ENCODE measurements at places on chromosomes 5 and 9.

GRCh38 chr5:169716287-169716686 lies 79.2 kb downstream of the DOCK2 start:
- peak; percentile 81 for DNase-seq

DNA sequence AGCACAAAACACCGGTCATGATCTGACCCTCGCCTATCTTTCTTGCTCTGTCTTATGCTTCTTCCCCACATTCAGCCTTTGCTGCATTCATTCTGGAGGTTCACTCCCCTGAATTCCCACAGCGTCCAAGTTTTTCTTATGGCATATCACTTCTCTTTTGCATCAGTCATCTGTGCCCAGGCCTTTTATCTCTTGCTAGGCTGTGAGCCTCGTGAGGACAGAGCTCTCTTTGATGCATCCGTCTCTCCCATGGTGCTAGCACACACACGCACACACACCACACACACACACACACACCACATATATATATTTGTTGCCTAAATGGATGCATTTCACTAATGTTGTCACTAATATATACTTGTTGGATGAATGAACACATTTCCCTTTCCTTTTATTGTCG lies 45.8 kb upstream of the ATG10 start:
- DNase-seq = no peak

- DNase-seq = peak; percentile 84
Observed at GRCh38 chr5:149433524-149434131, 54.5 kb upstream of the IL17B start.

DNA sequence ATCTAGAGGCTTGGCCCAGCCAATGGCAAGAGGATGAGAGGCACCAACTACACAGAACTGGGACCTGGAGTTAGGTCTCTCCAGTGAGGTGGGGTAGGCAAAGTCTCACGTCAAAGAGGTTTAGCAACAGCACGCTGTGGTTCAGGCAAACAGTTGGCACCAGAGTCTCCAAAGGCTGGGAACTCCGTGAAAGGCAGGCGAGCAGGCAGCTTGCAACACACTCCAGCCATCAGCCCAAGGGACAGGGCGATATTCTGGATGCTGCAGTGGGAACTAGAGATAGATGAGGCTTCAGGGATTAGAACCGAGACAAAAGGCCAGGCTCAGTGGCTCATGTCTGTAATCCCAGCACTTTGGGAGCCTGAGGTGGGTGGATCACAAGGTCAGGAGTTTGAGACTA lies 129.1 kb downstream of the PDZD2 start:
- DNase-seq = no peak

- peak; percentile 86 for DNase-seq
Observed at GRCh38 chr5:15585841-15586591, 86.0 kb downstream of the FBXL7 start.

- peak; percentile 47 for DNase-seq
Observed at GRCh38 chr5:135986891-135987401, 32.2 kb upstream of the LECT2 start.

GRCh38 chr9:133589454-133590227 lies 19.5 kb downstream of the FAM163B start:
- no peak for DNase-seq

DNA sequence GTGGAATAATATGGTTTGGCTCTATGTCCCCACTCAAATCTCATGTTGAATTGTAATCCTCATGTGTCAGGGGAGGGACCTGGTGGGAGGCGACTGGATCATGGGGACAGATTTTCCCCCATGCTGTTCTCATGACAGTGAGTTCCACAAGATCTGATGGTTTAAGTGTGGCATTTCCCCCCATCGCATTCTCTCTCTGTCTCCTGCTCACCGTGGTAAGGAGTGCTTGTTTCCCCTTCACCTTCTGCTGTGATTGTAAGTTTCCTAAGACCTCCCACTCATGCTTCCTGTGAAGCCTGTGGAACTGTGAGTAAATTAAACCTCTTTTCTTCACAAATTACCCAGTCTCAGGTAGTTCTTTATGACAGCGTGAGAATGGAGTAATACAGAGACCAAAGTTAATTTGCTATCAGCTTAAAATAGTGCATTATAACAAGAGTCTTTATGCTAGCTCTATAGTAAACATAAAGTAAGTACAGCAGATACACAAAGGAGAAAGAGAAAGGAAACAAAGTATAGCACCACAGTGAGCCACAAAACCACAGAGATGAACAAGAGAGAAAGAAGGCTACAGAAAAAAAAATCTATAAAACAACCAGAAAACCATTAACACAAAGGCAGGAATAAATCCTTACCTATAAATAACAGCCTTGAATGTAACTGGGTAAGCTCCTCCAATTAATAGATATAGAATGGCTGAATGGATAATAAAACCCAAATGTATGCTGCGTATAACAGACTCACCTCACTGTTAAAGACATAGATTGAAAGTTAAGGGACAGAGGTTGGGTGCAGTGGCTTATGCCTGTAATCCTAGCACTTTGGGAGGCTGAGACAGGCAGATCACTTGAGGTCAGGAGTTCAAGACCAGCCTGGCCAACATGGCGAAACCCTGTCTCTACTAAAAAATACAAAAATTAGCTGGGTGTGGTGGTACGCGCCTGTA lies 39.7 kb downstream of the RAPGEF6 start:
- DNase-seq = no peak

- DNase-seq = peak; percentile 14
Observed at GRCh38 chr5:93510626-93511380, 70.2 kb downstream of the NR2F1-AS1 start.

GRCh38 chr5:58322453-58322852 lies 137.4 kb downstream of the PLK2 start:
- peak; percentile 52 for DNase-seq

DNA sequence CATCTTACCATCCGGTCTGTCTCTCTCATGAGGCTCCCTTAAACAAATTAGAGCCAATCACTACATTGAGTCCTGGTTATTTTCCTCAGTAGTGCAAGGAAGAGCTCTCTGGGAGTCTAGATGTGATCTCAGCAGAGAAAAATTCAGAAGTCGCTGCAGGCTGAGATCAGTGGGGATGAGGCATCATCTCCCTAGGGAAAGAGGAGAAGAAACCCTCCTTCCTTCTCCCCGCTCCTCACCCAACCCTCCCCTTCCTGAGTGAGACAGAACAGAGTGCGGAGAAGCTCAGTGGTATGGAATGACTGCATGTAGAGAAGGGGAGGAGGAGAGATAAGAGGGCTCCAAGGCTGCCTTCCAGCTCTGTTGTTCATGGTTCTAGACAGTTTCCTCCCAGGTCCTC lies 80.5 kb downstream of the PAPPA start:
- DNase-seq = peak; percentile 100

GRCh38 chr9:27348785-27349697 lies 52.1 kb upstream of the EQTN start:
- DNase-seq = peak; percentile 21

DNA sequence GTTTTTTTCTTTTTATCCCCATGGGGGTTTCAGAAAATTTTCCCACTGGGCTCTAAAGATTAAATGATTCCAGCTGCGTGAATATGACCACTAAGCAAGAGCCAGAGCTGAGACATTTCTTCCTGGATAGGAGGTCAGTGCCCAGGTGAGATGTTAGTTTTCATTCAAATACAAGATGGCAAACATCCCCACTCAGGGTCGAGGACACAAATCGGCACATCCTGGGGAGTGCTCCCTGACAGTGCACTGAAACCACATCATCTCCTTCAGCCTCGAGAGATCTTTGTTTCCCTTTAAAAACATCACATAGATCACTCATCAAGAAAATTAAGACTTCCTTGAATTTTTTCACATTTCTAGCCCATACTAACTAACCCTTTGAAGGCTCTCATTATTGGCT lies 273.2 kb upstream of the PANK3 start:
- no peak for DNase-seq

GRCh38 chr5:95130941-95131340 lies 154.0 kb downstream of the MCTP1 start:
- no peak for DNase-seq

DNA sequence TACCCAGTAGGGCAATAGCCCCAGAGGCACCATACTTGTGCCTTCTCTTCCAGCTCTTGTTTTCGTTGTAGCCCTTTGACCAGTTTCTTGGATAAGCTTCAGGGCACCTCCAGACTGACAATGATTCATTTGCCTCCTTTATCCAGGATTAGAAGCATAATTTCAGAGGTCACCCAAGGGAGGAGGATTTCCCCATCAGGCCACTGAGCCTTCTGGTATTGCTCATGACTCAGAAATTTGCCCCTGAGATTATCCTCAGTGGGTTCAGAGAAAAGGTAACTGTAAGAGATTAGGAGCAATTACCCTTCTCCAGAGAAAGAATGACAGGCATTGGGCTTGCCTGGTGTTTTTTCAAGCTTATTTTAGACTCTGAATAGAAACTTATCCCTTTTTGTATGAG lies 147.9 kb downstream of the MSX2 start:
- DNase-seq = no peak

DNA sequence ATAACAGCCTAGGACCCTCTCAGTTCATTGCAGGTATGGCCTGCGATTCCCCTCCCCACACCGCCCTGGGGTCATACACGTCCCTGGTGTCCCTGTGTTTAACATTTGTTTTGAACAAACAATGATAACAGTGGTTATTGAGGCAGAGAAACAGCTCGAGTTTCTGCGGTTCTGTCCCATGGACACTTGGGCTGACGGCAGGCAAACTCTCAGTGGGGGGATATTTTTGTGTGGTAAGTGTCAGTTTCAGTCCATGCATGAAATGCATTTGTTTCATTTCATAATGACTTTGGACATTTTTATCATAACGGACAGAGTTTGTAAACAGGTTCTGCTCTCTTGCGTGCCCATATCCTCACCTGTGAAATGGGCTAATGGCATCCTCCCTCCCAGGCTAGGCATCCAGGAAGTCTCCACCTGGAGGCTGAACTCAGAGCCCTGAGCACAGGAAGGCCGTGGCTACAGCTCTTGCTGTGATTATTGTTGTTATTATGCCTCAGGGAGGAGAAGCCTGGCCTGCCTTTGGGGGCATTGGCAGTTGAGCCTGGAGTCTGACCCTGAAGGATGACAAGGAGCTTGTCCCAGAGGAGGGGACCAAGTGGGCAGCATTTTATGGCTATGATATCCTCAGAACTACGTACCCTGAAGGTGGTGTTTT lies 190.9 kb downstream of the GADD45G start:
- no peak for DNase-seq

DNA sequence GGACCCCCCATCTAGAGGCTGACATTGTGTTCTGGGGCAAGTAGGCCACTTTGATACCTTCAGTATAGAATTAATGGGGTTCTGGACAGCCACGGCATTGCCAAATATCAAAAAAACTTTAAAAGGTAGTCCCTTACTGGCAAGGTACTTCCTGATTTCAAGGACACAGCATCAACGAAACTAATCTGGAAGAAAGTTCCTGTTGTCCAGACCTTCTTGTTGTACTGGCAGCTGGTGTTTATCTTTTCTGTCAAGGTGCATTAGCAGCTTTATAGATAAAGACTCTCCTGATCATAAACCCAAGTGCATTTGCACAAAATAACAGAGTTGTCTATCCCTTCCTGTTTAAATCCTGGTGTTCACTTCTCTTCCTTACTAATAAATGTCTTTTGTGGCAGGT lies 23.7 kb upstream of the GOLGA1 start:
- DNase-seq = no peak

DNA sequence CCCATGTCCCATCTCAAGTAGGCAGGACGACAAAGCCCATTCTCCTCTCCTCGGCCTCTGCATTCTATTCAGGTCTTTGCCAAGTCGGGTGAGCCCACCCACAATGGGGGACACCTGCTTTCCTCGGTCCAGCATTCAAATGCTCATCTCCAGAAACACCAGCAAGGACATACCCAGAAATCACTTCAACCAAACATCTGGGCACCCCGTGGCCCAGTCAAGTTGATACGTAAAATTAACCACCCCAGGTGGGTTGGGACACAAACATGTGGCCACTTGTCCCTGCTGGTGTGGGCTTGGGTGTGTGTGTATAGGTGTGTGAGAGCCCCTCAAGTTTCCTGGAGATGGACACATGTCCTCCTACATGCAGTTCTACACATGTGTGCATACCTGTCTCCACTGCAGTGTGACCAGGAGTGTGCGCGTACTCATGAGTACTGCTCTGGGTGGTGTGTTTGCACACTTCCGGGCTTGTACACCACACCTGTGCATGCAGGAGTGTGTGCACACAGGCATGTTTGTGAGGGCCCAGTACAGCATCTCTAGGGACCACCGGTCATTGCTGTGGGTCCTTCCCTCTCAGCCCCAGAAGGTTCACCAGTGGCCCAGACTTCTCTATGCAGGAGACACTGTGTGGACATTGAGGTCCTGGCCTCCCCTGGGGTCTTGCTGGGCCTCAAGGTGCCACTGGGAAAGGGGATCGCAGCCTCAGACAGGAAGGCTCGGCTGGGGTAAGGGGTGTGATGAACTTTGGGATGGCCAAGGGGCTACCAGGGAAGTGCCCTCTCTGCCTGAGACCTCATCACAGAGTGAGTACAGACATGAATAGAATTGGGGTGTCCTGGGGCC lies 35.4 kb upstream of the RXRA start:
- no peak for DNase-seq

DNA sequence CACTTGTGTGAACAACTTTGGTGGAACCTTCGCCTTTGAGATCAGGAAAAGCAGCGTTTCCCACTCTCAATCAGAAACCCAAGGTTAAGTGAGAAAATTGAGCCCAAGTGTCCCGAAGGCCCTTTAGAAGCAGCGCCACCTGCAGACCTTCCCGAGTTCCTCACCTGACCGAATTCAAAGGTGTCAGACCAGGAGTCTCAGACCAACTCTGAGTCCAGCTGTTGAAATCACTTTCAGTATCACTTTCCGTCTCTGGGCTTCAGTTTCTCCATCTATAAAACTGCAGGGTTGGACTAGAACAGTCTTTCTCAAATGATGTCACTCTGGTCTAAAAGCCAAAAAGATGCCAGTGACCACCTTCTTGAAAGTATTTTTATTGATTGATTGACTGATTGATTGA lies 31.7 kb upstream of the GRHPR start:
- DNase-seq = no peak

GRCh38 chr5:66513130-66513529 lies 83.1 kb upstream of the MAST4 start:
- no peak for DNase-seq

- DNase-seq = no peak
Observed at GRCh38 chr5:34843497-34843896, 4.5 kb downstream of the TTC23L start.

DNA sequence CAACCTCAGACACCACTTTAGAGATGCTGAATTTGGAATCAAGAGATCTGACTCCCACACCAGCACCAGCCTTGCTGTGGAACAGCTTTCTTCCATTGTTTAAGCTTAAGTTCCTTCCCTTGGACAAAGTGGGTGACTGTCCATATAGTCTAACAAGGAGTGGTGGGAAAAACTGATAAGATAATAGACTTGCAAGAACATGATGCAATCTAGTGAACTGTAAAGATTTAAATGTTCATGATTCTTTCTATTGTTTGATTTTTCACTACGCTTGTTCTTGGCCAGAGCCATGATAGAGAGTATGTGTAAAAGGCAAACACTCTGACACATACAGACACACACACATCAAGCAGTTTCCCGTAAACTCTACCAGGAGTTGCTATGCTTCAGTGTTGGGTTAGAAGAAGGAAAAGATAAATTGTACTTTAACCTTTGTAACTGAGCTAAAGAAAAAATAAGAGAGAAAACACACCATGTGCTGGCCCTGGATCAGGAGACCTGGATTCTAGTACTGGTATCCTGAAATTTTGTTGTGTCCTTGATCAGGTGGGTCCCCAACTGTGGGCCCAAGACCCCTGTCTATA lies 94.3 kb downstream of the PAPPA start:
- DNase-seq = no peak
